ENCODE measurements at places on chromosomes 5 and 9. TPM values are rescaled to one million over a fixed set of nuclear protein-coding genes. Genes with fewer than 3 reads are reported as not detected.

GRCh38 chr5:87079219-87079618, 188.5 kb upstream of the RASA1 start:
- no peaks in the 10 kb centered on the region for H3K27me3 ChIP-seq
- H3K4me3 ChIP-seq, result no peak overlapping the region
- no peak overlapping the region for H3K27ac ChIP-seq
- no peaks in the 10 kb centered on the region for H3K4me1 ChIP-seq
- H3K36me3 ChIP-seq, result no peaks in the 10 kb centered on the region

- peaks cover 52% of the 10 kb centered on the region for H3K4me1 ChIP-seq
- H3K36me3 ChIP-seq, result no peaks in the 10 kb centered on the region
- peak; percentile 40 for DNase-seq
- H3K4me3 ChIP-seq, result no peak overlapping the region
- H3K27me3 ChIP-seq, result no peaks in the 10 kb centered on the region
- H3K27ac ChIP-seq, result peak overlapping the region; percentile 44
These were observed 60.2 kb downstream of the ARHGAP26 start for GRCh38 chr5:142830241-142831008.

DNA sequence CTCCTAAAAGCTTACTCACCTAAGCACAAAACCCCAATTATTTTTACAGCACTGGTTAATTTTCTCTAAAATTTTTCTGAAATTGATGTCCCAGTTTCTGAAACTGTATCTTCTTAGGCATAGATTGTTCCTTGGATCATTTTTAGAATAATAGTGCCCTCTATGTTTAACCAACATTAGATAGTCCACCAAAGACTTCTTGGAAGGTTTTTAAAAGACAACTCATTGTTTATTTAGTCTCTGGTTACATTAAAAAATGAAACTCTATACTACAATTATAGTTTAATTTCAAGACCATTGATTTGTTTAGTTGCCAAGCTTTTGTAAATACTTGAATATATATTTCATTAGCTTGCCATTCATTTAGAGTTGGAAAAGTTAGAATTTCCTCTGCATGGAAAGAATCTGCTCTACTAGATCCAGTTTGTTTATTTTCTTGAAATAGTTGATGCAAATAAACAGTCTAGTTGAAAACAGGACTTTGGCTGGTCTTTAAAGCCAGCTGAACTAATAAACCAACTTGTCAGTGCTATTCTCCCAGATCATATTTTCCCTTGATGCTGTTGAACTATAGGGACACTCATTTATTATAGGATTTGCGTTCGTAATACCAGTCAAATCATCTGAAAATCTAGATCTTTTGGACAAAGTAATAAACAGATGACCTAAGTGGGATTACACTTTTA, 990.5 kb downstream of the TLE1 start:
- H3K4me3 ChIP-seq, result no peak overlapping the region
- H3K27ac ChIP-seq, result no peak overlapping the region
- H3K4me1 ChIP-seq, result no peaks in the 10 kb centered on the region
- no peaks in the 10 kb centered on the region for H3K36me3 ChIP-seq

DNA sequence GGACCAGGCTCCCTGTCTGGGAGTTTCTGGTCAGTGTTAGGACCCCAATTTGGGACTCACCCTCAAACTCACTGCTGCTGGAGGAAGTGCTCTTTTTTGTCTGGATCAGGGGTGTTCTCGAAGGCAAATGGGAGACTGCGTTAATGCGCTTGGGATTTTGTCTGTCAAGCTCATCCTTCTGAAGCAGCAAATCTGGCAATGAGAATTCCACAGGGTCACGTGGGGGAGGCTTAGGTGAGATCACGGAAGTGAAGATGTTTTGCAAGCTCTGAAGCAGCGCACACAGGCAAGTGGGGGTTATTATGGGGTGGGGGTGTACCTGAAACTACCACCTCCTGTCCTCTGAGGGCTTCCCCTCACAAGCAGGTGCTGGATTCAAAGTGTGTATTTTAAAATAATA, 10.5 kb upstream of the TEX53 start:
- no peak overlapping the region for H3K27ac ChIP-seq
- no peak overlapping the region for H3K4me3 ChIP-seq
- H3K36me3 ChIP-seq, result no peaks in the 10 kb centered on the region

- H3K36me3 ChIP-seq, result no peaks in the 10 kb centered on the region
- H3K27me3 ChIP-seq, result no peaks in the 10 kb centered on the region
- DNase-seq, result peak; percentile 59
- H3K27ac ChIP-seq, result no peak overlapping the region
- H3K4me3 ChIP-seq, result no peak overlapping the region
- no peaks in the 10 kb centered on the region for H3K4me1 ChIP-seq
These were observed 34.2 kb upstream of the GRPEL2 start for GRCh38 chr5:149310947-149311658.

GRCh38 chr9:116951588-116952435, 264.7 kb downstream of the TRIM32 start:
- DNase-seq, result peak; percentile 91
- peaks cover 16% of the 10 kb centered on the region for H3K4me1 ChIP-seq
- no peaks in the 10 kb centered on the region for H3K27me3 ChIP-seq
- H3K4me3 ChIP-seq, result no peak overlapping the region

DNA sequence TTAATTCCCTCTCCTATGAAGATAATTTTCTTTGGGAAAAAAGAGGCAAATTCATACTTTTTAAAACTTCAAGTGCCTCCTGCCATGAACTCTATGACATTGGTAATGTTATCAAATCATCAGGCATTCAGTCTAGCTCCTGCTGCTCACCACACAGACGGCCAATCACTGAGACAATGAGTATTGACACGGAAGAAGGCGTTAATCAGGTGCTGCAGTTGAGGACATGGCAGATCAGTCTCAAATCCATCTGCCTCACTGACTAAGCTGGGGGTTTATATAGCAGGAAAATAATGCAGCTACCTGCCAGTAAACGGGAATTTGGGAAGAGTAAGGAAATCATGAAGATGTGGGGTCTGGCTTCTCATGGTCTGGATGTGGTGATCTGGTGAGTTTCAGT, 1087.7 kb downstream of the CDH9 start:
- H3K4me1 ChIP-seq, result no peaks in the 10 kb centered on the region
- DNase-seq, result no peak
- no peaks in the 10 kb centered on the region for H3K27me3 ChIP-seq
- no peak overlapping the region for H3K4me3 ChIP-seq
- H3K27ac ChIP-seq, result no peak overlapping the region

- no peaks in the 10 kb centered on the region for H3K27me3 ChIP-seq
- DNase-seq, result no peak
- H3K4me1 ChIP-seq, result no peaks in the 10 kb centered on the region
- no peaks in the 10 kb centered on the region for H3K36me3 ChIP-seq
- H3K27ac ChIP-seq, result no peak overlapping the region
These were observed 88.3 kb upstream of the PTCH1 start for GRCh38 chr9:95605101-95605500.

DNA sequence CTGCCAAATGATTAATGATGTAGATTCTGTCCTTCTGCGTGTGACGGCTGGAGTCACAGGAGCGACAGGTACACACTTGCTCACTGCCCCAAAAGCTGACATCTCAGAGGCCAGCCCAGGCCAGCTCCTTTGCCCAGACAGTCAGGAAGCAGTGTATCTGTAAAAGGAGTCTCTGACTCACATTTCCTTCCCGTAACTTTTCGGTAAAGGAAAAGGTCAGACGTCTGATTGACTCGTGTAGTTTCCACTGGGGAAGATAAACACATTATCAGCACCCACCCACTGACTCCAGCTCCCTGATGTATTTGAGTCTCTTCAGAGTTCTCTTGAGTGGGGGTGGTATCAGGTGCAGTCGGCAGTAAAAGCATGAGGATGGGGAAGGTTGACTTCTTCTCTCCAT, 64.4 kb upstream of the WWC1 start:
- DNase-seq, result peak; percentile 25
- H3K27me3 ChIP-seq, result no peaks in the 10 kb centered on the region
- H3K36me3 ChIP-seq, result peaks cover 39% of the 10 kb centered on the region
- no peak overlapping the region for H3K27ac ChIP-seq
- no peak overlapping the region for H3K4me3 ChIP-seq

DNA sequence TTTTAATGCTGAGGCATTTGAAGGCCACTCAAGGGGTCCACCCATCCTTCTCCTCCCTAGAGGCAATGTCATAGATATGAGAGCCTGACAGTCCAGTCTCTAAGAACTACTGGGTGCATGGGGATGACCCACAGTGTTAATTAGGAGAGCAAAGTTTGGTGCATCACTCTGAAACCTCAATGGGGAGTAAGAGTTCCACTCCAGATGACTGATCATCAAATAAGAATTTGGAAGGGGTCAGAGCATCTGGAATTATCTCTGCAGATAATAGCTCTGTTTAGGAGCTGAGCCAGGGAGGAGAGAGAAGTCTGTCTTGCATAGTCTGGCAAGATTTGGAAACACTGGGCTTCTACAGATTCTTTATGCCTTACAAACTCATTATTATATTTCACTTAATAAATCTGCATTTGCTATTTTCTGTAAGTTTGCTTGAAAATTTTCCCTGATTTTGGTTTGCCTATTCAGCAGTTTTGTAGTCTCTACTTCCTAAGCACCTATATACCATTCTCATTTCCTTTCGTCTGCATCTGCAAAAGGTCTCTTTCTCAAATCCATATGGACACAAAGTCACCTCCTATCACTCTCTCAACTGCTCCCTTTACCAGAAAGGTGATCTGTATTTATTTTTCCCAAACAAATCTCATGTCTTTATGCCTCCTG, 27.7 kb downstream of the FGF10 start:
- H3K4me1 ChIP-seq, result 0 out of 2 replicates have a peak, but pooled peaks cover 3% of the 10 kb centered on the region
- H3K27ac ChIP-seq, result no peak overlapping the region
- H3K4me3 ChIP-seq, result no peak overlapping the region
- DNase-seq, result no peak
- H3K36me3 ChIP-seq, result no peaks in the 10 kb centered on the region

- no peaks in the 10 kb centered on the region for H3K36me3 ChIP-seq
- DNase-seq, result no peak
- H3K4me1 ChIP-seq, result no peaks in the 10 kb centered on the region
These were observed 113.5 kb upstream of the TNPO1 start for GRCh38 chr5:72702881-72703434.

DNA sequence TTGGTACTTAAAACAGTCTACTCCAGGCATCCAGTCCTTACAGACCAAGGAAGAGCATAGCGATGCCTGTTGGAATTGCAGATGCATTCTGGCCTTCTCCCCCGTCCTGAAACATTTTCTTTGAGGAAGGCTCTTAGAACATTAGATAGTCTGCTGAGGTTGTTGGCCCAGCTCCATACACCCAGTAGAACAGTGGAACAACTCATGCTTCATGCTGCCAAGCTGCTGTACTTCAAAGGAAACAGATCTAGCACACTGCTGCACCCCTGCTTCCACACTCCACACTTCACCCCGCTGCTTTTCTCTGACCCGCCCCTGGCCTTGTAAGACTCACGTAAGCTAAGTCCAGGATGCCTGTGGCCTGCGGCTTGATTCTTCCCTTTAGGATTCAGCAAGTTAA, 33.4 kb upstream of the NCS1 start:
- H3K36me3 ChIP-seq, result no peaks in the 10 kb centered on the region
- DNase-seq, result peak; percentile 97
- no peaks in the 10 kb centered on the region for H3K27me3 ChIP-seq
- peak overlapping the region; percentile 26 for H3K4me3 ChIP-seq

- no peaks in the 10 kb centered on the region for H3K27me3 ChIP-seq
- DNase-seq, result peak; percentile 99
- peak overlapping the region; percentile 98 for H3K27ac ChIP-seq
- H3K4me3 ChIP-seq, result peak overlapping the region; percentile 57
- peaks cover 38% of the 10 kb centered on the region for H3K4me1 ChIP-seq
These were observed 81.0 kb downstream of the RXRA start for GRCh38 chr9:134407121-134407779.

DNA sequence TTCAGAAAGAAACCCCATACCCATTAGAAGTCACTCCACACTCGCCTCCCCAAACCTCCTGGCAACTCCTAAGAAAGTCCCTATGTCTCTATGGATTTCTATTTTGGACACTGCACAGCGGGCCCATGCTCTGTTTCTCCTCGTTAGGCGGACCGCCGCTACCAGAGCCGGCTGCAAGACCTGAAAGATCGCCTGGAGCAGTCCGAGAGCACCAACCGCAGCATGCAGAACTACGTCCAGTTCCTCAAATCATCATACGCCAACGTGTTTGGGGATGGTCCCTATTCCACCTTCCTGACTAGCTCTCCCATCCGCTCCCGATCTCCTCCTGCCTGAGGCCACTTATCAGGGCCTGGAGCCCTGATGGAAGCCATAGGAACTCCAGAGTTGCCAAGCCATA, 4.6 kb upstream of the GLE1 start:
- H3K27ac ChIP-seq, result no peak overlapping the region
- DNase-seq, result no peak
- H3K4me1 ChIP-seq, result peaks cover 9% of the 10 kb centered on the region
- peaks cover 4% of the 10 kb centered on the region for H3K36me3 ChIP-seq
- H3K27me3 ChIP-seq, result no peaks in the 10 kb centered on the region

DNA sequence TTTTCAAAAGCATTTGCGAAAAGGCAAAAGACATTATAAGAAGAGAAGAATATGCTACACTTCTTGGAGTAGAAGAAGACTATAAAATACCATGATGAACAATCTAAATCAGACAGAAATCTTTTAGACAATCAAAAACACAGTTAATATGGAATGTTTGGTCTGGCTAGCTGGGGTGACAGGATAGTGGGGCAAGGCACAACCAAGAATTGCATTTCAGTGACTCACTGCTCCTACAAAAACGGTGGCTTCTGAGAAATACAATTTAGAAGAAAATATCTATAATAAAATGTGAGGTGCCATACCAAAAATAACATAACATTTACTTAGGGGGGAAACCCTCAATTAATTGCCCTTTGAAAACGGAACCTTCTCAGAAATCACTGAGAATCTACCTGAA, 363.4 kb downstream of the NPR3 start:
- H3K4me3 ChIP-seq, result peak overlapping the region; percentile 3
- H3K27ac ChIP-seq, result peak overlapping the region; percentile 29
- no peaks in the 10 kb centered on the region for H3K36me3 ChIP-seq

GRCh38 chr5:78887384-78888118, 97.6 kb downstream of the ARSB start:
- no peak overlapping the region for H3K4me3 ChIP-seq
- no peaks in the 10 kb centered on the region for H3K36me3 ChIP-seq
- DNase-seq, result no peak
- peaks cover 8% of the 10 kb centered on the region for H3K4me1 ChIP-seq
- H3K27me3 ChIP-seq, result no peaks in the 10 kb centered on the region

- H3K4me3 ChIP-seq, result peak overlapping the region; percentile 52
- no peaks in the 10 kb centered on the region for H3K36me3 ChIP-seq
- H3K27ac ChIP-seq, result peak overlapping the region; percentile 87
These were observed 6.8 kb upstream of the RECK start for GRCh38 chr9:36029765-36030528.

GRCh38 chr9:33300546-33300945, 10.2 kb downstream of the NFX1 start:
- no peaks in the 10 kb centered on the region for H3K27me3 ChIP-seq
- no peak overlapping the region for H3K4me3 ChIP-seq
- DNase-seq, result peak; percentile 3
- H3K27ac ChIP-seq, result no peak overlapping the region
- H3K4me1 ChIP-seq, result 0 out of 2 replicates have a peak, but pooled peaks cover 3% of the 10 kb centered on the region
- H3K36me3 ChIP-seq, result peaks cover 81% of the 10 kb centered on the region

Gene SLC44A1
- 52.6 TPM for total RNA-seq

Gene SLC6A18
- not detected for total RNA-seq

Gene PCDHA4
- not detected for total RNA-seq

Gene ASTN2
- 7.5 TPM for total RNA-seq

Gene SLC25A2
- total RNA-seq, result not detected

Gene ELAVL2
- not detected for total RNA-seq

Gene LCNL1
- not detected for total RNA-seq

Gene GRM6
- not detected for total RNA-seq

Gene PCDHGC4
- 0.54 TPM for total RNA-seq

Gene CSF2
- not detected for total RNA-seq

Gene SLC26A2
- 11.4 TPM for total RNA-seq
